ENCODE measurements at places on chromosomes 6 and 20.

- DNase-seq = no peak
Measured at GRCh38 chr20:58021481-58021880, 207.0 kb downstream of the ANKRD60 start.

DNA sequence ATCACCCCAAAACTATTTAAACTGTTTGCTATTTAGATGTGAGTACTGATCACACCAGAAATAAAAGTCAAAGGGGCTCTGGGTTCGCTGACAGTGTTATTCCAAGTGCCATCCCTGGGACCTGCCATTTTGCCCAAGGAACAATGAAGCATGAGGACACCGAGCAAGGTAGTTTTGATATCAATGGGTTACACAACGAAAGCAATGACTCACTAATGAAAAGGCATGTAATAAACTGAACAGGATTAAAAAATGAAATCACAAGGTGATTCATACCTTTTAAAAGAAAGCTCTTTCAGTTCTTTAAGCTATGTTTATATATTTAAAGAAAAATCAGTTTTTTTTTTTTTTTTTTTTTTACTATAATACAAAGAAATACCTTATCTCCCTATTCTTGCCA lies 102.0 kb downstream of the HS3ST5 start:
- no peak for DNase-seq

- DNase-seq = no peak
Measured at GRCh38 chr20:9306521-9306920, 207.9 kb upstream of the LAMP5 start.

DNA sequence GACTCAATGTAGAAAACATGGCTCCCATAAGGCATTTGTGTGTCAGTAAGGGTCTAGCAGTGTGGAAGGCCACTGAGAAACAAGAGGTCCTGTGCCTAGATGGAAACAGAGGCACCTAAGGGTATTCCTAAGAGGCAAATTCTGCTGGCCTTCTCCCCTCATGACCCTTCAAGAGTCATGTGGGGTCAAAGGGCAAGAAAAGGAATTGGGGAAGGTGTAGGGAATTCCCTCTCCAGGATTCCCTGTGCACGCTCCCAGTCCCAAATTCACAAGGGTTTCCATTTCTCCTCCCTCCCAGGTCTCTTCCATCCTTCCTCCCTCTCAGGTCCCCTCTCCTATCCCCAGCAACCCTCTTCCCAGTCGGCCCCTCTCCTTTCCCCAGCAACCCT lies 568 bp downstream of the AGPAT1 start:
- DNase-seq = no peak

GRCh38 chr6:144185133-144185836 lies 35.0 kb downstream of the STX11 start:
- DNase-seq = no peak

- no peak for DNase-seq
Measured at GRCh38 chr6:1726341-1726768, 116.6 kb downstream of the FOXC1 start.

DNA sequence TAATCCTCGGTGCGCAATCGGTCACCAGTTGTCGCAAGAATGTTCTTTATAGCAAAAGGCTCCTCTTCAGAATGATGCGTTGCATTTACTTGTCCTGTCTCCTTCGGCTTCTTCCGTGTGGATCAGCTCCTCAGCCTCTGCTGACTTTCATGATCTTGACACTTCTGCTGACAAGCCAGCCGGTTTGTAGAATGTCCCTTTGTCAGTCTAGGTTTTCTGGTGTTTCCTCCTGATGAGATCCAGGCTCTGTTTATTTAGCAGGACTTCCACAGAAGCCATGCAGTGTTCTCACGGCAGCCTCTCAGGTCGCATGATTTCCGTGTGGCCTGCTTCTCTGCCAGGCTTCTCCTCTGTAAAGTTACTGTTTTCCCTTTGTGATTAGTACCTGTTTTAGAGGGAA lies 66.9 kb downstream of the STX11 start:
- no peak for DNase-seq

DNA sequence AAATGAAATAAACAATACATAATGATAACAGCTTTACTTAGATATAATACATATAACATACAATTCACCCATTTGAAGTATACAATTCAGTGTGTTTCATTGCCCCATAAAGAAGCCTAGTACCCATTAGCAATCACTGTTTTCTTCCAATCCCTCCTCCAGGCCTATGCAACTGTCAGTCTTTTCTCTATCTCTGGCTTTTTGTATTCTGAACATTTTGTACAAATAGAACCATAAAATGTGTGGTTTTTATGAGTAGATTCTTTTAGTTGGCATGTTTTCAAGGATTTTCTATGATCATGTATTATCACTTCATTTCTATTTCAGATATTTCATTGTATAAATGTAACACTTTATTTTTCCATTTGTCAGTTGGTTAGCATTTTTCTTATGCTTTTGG lies 54.6 kb upstream of the MYO6 start:
- DNase-seq = no peak

DNA sequence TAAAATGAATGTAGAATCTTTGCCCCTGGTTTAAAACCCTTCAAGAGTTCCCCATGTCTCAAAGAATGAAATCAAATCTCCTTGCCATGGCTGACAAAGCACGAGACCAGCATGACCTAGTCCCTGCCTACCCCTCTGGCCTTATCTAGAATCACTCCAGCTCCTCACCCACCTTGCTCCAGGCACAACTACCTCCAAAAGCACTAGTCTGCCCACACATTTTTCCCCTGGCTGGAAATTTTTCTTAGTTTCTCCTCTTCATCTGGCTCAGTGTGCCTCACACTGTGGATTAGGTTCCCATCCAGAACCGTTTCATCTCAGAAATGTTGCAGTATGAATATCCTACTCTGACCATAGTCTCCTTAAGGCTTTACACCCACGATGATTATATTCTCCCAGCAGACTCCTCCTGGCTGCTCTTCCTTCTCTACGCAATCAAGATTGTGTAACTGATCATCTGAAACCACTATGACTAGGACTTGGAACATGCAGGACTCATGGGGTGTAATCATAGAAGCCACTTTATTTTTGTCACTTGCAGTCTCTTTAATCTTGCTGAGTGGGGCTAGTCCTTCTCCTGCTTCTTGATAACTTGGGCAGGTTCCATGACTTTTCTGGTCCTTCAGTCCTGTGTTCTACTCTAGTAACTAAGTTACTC lies 7.8 kb upstream of the MRS2 start:
- no peak for DNase-seq

- DNase-seq = no peak
Measured at GRCh38 chr20:58575776-58576602, 60.8 kb upstream of the APCDD1L start.

DNA sequence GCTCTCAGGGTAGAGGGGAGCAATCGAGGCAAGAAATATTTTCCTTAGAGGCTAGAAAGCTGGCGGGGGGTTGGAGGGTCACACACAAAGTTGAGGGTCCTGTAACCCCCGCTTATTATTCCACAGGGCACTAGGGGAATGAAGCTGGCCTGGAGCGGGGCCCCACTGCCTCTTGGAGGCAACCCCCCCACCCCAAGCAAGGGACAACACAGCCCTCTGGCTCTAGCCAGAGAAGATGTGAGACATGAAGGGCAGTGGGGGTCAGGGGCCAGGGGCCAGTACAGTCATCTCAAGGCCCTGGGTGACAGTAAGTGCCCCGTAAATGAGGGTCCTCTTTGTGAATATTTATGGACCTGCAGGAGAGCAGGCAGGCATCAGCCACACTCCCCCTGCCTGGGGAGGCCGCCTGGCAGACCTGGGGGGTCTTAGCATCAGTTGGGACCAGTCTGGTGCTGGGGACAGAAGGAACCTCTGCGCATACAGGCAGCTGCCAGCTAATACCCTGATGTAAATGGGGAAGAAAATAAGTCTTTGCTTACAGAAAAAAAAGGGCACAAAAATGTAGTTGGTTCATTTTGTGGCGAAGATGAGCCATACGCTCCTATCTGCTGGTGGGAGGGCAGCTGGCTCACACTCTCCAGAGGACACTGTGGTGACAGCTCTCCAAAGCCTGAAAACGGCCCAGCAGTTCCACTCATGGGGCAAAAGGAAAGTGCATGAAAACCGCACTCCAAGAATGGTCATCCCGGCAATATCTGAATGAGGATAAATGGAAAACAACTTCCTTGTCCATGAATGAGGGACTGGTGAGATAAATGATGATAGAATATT lies 21.9 kb downstream of the SPATA2 start:
- no peak for DNase-seq

GRCh38 chr20:44208165-44208564 lies 2.4 kb downstream of the OSER1 start:
- DNase-seq = no peak

DNA sequence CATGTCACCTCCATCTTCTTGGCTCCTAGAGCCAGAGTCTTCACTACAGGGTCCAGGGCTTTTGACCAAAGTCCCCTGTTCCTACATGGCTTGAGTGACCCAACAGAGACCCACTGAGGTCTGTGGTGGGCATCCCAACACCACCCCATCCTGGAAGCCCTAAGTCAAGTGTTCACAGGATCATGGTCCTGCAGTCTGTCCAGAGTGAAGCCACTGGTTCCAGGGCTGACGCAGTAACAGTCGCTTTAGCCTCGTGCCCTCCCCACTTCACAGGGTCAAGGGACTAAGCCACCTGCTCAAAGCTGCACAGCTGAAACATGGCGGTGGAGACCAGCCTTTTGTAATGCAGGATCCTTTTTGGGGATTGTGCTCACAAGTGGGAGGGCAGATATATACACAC lies 133.9 kb downstream of the JPH2 start:
- no peak for DNase-seq

DNA sequence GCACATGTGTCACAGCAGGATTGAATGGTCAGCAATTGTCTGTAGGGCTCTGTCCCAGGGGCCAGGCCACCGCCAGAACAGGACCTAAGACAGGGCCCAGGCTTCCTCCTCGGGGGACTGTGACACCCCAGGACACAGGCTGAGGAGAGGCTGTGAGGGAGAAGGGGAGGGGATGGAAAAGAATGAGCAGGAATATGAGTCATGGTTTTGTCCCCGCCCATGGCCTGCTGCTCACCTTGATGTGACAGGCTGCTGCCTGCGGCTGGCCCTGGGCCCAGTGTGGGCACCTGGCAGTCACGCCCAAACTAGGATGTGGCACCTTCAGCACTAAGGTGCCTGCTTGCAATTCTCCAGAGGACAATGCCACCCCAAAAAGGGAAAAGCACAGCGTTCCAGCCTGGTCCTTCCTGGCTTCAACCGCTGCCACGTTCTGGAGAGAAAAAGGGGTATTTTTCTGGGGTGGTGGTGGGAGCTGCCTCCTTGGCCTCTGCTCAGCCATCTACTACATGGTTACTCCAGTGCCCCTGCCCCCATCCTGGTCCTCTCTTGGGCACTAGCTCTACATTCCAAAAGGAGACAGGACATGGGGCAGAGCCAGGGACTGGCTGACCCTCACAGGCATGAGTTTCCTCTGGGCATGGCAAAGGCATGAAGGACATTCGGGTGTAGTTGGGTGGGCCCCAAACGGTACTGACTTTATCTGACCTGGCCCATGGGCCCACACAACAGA lies 93.4 kb downstream of the SLC22A23 start:
- DNase-seq = no peak

- DNase-seq = peak; percentile 19
Measured at GRCh38 chr6:21111093-21111725, 482.3 kb upstream of the SOX4 start.

- DNase-seq = no peak
Measured at GRCh38 chr6:3643921-3644738, 107.4 kb downstream of the PXDC1 start.

DNA sequence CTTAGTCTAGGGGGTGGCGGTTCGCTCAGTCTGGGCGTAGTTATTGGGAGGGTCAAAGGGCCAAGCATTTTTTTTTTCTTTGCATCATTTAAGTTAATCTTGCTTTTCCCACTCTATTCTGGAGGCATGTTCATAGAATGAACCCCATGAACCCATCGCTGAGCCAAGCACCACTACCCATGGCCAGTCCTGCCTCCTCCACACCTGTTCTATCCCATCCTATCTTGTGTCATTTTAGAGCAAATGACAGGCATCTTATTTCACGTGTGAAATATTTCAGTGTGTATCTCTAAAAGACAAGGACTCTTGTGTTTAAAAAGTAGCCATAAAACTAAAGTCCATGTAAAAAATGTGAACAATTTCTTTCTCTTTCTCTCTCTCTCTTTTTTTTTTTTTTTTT lies 13.9 kb downstream of the SRC start:
- no peak for DNase-seq

DNA sequence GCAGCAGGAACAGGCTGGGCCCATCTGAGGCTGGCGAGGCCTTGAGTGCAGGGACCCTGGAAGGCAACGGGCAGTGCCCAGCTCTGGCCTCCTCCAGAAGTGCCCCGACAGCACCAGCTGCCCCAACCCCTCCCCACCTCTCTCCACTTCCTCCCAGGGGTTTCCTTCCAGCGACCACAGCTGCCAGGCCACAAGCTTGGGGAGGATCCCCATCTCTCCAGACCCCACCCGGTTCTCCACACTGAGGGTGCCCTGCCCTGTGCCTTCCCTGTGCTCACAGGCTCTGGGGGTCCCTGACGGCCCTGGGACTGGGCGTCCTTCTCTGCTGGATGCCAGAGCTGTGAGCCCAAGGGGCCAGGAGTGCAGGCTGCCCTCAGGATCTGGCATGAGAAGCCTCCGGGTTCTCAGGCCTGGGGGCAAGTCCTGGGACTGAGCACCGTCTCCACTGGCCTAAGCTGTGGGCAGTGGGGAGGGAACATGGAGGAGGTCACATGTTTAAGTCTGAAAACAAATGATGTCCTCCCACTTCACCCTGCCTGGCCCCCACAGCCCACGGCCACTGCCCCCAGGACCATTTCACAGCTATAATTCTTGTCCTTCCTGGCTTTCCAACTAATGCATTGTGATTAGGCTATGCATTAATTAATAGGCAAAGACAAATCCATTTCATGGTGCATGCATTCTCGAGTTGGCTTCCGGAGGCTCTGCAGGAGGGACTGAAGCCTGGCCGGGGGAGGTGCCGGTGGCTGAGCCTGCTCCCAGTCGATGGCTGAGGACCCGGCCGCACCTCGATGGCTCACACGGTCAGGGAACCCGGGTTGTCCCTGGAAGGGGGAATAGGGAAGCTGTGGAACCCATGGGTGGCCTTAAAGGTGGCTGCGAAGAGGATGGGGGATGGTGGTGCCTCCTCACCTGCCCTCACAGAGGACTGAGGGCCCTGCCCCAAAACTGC lies 24.4 kb downstream of the BHLHE23 start:
- no peak for DNase-seq

DNA sequence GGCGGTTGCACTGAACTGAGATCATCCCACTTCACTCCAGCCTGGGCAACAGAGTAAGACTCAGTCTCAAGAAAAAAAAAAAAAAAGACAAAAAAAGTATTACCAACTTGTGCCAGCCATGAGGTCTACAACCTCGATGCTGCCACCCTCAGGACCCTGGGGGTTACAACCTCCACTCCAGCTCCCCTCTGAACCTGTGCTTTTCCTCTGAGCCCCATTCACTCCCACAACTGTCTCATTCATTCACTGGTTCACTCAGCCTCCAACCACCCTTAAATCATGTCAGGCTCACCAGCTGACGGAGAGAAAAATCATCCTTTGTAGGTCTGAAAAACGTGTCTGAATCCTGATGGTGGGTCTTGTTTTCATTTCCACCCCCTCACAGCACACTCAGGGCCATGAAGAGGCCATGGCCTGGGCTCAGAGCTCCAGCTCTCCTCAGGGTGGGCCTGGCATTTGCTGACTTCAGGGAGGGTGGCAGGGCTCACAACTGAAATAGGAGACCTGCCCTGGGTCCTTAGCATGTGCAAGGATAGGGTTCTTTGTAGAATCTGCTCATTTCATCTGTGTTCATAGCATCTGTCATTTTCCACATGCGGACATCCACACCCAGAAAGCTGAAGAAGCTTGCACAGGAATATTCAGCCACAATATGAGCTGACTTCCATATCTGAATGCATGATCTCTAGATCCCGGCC lies 1.9 kb upstream of the ULBP1 start:
- no peak for DNase-seq
